ENCODE measurements at places on chromosomes 11 and 22.
A peak's percentile ranks its signal among the peaks of the same experiment; 100 is the strongest.

GRCh38 chr11:47571895-47572294 is 6.5 kb downstream of the PTPMT1 start:
- DNase-seq = no peak

DNA sequence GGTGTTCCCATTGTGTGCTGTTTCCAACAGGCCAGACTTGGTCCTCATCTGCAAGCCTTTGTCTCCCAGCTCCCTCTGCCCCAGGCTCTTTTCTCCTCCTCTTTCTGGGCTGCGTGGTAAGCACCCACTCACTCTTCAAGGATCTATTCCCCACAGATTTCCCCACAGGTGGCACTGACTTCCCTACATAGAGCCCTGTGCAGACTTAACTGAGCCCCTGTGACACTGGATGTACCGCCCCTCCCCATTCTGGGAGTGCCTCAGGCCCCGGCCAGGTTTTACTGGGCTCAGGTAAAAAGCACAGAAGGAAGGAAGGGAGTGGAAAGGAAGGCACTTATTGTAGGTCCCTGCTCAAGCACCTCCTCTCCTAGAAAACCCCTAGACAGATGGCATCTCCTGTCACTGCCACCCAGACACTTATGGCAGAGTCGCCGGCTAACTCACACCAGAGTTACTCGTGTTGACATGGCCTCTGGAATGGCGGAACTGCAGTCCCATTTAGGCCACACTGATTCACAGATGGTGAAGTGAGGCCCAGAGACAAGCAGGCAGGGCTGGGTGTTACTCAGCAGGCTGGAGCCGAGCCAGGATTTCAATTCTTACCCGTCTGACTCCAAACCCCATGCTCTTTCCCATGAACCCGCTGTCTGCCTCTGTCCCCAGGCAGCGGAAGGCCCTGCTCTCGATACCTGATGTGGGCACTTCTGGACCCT is 47.2 kb downstream of the LRRC32 start:
- DNase-seq = no peak

DNA sequence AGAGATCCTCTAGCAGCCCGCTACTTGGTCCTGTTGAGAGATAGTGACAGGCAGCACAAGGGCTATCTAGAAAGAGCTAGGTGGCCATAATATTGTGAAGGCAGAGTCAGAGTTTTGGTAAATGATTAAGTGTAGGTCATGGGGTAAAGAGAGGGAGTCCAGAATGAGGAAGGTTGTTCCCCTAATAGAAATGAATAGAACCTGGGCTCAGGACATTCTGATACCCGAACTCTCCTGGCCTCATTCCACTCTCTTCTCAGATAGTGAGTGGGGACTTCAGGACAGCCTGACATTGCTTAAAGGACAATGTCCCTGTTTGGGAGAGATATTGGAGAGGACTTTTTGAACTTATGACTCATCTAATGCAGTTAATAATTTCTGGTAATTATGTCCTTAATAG is 20.6 kb downstream of the SLC5A1 start:
- no peak for DNase-seq

- no peak for DNase-seq
These were observed 24.5 kb upstream of the RAG2 start for GRCh38 chr11:36622431-36623136.

DNA sequence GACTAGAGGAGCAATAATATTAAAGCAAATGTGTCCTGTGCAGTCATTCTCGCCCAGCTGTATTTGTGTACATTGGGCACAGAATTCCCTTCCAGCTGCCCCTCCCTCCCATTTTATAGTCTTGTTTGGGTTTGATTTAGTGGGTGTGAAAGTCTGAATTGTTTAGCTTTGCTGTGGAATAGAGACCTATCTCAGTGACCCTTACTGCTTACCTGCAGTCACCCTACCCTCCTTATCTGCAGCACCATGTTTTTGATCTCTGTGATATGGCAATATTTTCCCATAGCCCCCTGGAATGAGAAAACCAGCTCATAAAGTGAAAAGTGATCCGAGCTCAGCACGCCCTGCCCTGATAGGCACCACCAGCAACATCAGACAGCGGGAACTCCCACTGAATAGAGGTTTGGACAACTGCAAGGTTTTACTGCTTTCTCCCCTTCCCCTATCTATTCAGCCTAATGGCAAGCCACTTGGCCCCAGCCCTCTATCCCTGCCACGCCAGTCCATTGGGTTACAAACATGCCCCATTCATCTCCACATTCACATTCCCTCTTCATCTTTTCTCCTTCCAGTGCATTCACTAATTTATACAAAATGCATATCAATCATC is 199.0 kb downstream of the ETS1 start:
- no peak for DNase-seq

GRCh38 chr11:27216270-27217149 is 146.5 kb downstream of the CCDC34 start:
- DNase-seq = no peak

GRCh38 chr11:132464939-132465338 is 1067.4 kb downstream of the OPCML start:
- no peak for DNase-seq

DNA sequence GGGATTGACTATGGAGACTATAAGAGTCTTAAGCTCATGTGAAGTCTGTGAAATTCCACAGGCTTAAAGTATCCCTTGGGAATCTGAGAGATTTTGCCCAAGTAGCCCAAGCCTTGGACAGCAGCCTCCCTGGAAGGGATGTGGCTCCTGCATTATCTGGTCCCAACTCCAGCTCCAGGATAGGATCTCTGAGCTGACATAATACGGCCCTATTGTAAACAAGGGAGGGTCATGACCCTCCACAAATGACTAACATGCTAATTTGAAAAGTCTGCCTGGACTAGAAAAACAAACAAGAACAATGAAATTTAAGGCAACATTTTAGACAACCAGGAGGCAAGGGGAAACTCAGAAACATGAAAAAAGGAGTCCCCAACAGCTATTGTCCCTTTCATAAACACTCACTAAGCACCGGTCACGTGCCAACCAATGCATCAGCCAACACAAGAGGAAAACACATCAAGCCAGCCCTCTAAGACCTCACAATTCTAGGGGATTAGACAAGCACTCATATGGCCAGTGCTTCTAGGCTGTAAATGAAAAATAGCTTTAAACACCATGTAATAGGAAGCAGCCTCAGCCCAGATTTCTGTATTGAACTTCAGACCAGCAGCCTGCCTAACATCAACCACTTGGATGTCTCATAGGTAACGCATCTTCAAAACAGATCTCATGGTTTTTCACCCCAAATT is 101.2 kb upstream of the TIMP3 start:
- DNase-seq = no peak

DNA sequence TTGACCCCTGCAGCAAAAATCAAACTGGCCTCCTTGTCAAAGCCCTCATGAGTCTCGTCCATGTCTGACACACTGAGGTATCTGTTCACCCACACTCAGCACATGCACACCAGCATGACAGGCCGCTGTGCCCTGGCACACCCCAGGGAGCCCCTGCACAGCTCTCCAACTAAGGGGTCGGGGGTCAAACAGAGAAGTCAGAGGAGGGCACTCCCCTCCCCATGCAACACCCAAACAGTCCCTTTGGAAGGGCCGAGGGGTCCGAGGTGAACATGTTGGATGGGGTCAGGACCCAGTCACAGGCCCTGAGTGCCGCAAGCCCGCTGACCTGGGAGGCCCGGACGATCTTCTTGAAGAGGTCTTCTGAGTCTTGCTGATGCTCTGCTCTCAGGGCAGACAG is 14.6 kb downstream of the SUN2 start:
- DNase-seq = no peak

- no peak for DNase-seq
These were observed 18.6 kb downstream of the PHLDB1 start for GRCh38 chr11:118625976-118626375.

- no peak for DNase-seq
These were observed 1.1 kb upstream of the SSTR3 start for GRCh38 chr22:37213218-37213855.

- no peak for DNase-seq
These were observed 25.8 kb upstream of the P2RY2 start for GRCh38 chr11:73192272-73192671.

- DNase-seq = no peak
These were observed 71.2 kb downstream of the CLPB start for GRCh38 chr11:72363112-72363511.

DNA sequence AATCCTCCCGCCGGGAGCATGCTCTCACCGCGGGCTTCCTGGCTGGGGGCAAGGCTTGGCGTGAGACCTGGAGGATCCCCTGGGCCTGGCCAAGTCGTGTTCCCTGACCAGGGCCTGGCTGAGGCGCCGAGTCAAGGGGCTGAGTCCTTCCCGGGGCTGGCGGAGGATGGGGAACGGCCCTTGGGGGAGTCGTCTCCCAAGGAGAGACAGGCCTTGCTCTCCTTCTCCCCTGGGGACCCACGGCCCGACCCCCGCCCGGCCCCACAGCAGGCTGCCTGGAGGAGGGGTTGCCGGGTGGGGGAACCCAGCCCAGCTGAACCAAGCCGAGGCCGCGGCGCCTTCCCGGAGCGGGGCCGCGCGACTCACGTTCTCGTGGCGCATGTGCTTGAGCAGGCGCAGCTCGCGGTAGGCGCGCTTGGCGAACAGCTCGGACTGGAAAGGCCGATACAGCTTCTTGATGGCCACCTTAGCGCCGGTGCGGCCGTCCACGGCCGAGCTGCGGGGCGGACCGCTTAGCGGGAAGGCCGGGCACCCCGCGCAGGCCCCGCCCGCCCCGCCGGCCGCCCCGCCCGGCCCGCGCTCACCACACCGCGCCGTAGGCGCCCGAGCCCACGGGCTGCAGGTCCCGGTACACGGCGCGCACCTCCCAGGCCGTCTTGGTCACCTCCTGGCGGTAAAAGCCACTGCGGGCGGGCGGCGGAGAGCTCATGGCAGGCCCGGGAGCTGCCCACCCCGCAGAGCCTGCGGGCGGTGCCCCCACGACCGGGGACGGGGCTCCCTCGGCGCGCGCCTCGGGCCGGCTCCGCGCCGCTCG is 475 bp downstream of the MAPK12 start:
- DNase-seq = peak; percentile 45

DNA sequence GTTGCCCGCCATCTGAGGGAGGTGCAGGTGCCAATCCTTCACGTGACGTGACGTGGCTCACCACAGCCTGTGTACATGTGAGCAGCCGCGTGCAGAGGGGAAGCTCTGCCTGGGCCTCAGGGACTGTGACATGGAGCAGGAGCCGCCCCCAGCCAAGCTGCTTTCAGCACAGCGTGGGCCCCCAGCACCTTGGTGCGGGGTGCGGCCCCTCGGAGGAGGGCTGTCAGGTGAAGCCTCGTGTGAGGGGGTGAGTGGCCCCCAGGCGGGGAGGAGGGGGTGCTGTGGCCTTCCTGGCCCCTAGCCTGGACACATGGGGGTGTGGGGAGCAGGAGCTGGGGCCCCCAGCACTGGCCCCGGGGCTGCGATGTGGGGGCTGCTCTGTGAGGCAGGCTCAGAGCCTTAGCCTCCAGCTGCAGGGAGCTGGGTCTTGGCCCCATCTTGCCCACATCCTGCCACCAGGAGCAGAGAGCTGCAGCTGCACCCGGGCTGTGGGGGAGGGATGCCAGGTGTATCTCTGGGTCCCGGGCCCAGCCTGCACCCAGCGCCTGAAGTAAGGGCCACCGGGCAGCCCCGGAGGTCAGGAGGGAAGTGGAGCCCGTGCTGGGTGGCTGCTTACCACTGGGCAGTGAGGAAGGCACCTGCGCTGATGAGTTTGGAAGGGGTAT is at the start of gene ADORA2A:
TSS of gene ADORA2A (plus strand) at position 100 of the 665 bp plus-strand sequence. CDS start 5,806 bp downstream, outside the sequence.
- no peak for DNase-seq

- no peak for DNase-seq
These were observed 89.1 kb upstream of the TRIM48 start for GRCh38 chr11:55172734-55173415.

GRCh38 chr11:99708928-99709672 is 688.4 kb downstream of the CNTN5 start:
- no peak for DNase-seq

DNA sequence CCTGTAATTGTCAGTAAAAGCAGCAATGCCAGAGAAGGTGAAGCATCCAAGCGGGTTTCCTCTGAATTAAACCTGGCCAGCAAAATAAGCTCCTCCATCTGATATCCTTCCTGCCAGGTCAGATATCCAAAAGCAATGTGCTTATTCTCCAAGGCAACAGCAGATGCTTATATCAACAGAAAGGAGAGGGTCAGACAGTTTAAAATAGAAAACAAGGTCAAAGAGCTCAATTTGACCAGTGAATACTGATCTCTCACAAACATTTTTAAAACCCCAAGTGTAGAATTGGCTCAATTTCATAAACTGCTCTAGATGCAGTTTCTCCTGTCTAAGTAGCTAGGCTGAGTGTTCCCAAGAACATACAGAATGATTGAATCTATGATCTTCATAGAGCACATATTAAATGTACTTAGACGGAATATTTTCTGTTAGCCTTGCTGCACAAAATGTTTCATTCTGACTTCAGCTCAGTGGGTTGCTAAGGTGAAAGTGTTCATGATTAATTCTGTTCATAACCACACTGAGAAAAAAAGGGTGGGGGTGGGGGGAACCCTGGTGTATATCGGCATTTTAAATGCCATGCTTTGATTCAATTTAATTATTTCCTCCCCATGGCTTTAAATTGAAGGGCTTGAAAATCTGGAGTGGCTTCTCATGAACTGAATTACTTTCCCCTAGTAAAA is 174.2 kb upstream of the ARHGAP20 start:
- DNase-seq = no peak

DNA sequence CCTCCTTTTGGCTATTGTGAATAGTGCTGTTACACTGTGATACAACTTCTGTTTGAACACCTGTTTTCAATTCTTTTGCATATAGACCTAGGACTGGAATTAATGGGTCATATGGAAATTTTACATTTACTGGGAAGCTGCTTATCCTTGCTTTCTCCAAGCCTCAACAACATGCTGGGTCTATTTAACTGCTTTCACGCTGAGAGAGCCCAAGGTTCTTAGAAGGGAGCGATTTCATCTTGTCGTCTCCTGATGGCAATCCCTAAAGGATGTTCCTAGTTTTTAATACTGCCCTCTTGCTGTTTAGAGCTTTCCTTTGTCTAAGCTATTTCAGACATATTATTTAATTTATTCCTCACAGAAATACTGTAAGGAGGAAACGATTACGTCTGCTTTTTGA is 15.5 kb downstream of the IRAG1 start:
- no peak for DNase-seq

GRCh38 chr11:112050721-112051120 is 23.1 kb downstream of the PIH1D2 start:
- no peak for DNase-seq

GRCh38 chr11:50075856-50076255 is 43.2 kb downstream of the OR4C45 start:
- peak; percentile 2 for DNase-seq

- no peak for DNase-seq
These were observed 61.3 kb upstream of the CLNS1A start for GRCh38 chr11:77698896-77699295.

GRCh38 chr11:15141381-15141780 is 26.7 kb downstream of the INSC start:
- no peak for DNase-seq

- no peak for DNase-seq
These were observed 31.5 kb downstream of the SDHD start for GRCh38 chr11:112118176-112118575.

- DNase-seq = no peak
These were observed 1144.5 kb upstream of the CCDC90B start for GRCh38 chr11:84430661-84431060.
